GM23248 (cell line): ENCODE measurements at places on chromosomes 1 and 21.
A peak's percentile ranks its signal among the peaks of the same experiment; 100 is the strongest.

DNA sequence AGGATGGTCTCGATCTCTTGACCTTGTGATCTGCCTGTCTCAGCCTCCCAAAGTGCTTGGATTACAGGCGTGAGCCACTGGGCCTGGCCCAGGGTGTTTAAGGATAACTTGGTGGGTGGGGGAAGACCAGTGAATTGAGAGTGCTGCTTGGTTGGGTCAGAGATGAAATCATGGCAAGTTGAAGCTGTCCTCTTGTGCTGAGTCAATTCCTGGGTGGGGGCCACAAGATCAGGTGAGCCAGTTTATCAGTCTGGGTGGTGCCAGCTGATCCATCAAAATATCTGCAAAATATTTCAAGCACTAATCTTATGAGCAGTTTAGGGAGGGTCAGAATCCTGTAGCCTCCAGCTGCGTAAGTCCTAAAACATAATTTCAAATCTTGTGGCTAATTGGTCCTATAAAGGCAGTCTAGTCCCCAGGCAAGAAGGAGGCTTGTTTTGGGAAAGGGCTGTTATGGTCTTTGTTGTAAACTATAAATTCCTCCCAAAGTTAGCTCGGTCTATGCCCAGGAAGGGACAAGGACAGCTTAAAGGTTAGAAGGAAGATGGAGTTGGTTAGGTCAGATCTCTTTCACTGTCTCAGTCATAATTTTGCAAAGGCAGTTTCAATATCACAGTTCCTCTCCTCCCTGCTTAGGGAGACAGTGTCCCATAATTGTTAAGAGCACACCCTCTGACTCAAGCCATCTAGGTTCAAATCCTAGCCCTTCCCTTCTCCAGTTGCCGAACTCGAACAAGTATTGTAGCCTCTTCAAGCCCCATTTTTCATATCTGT is 66.8 kb upstream of the BACH1 start:
- DNase-seq, result no peak

DNA sequence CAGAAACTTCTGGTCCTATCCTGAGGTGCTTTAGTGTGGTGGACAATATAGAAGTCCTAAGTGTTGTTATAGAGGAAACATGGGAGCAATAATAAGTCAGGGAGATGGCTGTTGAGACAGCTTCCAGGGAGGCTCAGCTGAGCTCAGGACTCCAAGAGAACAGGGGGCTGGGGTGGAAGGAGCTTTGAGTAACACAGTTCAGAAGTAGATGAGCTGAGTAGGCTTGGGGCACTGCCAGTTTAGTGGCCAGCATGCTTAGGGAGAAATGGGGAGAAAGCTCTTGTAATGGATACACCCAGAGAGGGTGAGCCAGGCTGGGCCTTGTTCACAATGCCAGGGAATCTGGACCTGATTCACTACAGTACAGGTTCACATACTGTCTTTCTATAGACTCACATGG is 201.6 kb downstream of the DAB1 start:
- peak; percentile 20 for DNase-seq

- DNase-seq, result no peak
These were observed 74.3 kb upstream of the IFNAR2 start for GRCh38 chr21:33155422-33155821.

DNA sequence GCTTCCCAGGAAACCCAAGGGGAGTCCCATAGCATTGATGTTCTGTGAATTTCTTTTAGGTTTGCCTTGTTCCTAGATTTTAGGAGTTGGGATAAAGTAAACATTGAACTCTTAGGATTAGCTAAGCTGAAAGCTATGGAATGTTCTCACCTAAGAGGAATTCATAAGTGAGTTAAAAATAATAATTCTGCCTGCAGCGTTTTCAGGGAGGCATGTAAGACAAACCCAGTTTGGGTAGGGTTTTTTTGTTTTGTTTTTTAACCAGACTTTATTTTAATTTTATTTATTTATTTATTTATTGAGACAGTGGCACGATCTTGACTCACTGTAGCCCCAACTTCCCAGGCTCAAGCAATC is 28.9 kb upstream of the CD101 start:
- no peak for DNase-seq

GRCh38 chr1:100413035-100413434 is 60.7 kb downstream of the CDC14A start:
- no peak for DNase-seq

- DNase-seq, result no peak
These were observed 79.7 kb downstream of the KIF26B start for GRCh38 chr1:245234217-245235081.

- DNase-seq, result peak; percentile 56
These were observed 4.1 kb downstream of the MRPL9 start for GRCh38 chr1:151759241-151759640.

GRCh38 chr1:246773213-246773641 is 49.0 kb downstream of the SCCPDH start:
- no peak for DNase-seq
